ENCODE measurements at places on chromosomes 2 and 18.

GRCh38 chr18:35073186-35074105, 32.2 kb downstream of the MAPRE2 start:
- no peak for DNase-seq

DNA sequence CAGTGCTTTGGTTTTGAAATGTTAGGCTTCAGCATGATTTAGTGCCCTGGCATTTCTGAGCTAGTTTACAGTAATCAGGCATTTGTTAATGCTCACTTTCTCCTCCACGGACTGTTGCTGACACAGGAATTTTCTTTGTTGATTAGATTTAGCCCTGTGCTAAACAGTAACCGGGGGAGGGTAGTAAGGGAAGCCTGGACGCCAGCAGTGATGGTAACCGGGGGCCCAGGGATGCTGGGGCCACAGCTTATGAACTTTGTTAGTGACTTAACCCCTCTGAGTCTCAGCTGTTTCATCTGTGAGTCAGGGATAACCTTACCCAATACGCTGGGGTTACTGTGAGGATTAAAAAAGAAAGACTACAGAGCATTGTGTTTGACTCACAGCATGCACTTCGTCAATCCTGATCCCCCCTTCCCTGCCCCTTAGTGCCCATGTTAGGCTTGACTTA, 33.5 kb downstream of the KLHL29 start:
- DNase-seq: no peak

GRCh38 chr18:31250902-31251301, 67.1 kb upstream of the DSG1 start:
- DNase-seq: no peak

DNA sequence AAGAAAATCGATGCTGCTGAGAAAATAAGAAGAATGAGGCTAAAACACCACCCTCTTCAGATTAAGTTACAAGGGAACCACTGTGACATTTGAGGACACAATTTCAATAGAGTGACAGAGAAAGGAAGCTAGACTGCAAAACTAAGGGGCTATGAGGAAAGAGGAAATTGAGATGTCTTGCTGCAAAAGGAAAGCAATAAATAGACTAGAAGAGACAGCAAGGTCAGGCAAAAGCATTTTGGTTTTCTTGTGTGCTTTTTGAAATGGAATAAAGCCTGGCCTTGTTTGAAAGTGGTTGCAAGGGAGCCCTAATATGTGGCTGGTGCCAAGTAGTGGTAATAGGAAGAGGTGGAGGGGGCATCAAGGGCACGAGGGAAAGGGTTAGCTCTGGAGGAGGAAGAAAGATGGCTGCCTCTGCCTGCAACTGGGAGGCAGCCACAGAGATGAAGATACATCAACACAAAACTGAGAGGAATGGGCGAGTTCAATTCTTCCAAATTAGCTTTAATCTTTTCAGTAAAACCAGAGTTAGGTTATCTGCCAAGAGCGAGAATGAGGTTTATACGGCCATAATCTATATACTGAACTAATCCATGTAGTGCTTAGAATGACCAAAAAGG, 1.2 kb upstream of the MRO start:
- peak; percentile 28 for DNase-seq

DNA sequence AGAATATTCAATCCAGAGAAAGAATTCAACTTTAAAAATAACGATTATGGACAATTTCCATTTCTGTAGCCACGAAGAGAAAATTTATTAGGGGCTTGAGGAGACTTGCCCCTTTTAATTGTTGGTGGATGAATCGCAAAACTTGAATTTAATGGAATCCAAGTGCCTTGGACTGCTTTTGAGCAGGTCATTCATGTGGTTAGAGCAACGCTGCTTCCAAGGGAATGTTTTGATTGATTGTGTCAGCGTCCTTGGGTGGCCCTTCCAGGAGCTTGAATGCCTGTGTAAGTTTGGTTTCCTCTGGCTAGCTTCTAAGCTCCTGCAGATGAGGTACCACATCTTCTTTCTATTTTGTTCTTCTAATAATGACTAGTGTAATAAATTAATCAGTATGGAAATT, 213.4 kb downstream of the LTBP1 start:
- DNase-seq: no peak

DNA sequence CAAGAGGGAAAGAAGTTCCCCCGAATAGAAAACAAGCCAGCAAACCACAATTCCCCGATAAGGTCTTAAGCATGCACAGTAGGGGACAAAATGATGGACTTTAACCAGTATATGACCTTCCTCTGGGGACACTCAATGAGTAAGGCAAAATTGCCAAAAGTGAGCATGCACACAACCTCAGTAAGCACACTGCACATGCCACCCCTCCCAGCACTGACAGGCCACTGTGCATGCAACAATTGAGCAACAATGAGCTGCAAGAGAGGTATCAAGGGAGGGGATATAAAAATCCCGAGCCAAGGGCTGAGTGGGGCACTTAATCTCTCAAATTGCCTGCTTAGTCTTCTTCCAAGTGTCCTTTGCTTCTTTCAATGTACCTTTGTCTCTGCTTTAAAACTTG, 935.8 kb upstream of the SLC39A10 start:
- DNase-seq: no peak

DNA sequence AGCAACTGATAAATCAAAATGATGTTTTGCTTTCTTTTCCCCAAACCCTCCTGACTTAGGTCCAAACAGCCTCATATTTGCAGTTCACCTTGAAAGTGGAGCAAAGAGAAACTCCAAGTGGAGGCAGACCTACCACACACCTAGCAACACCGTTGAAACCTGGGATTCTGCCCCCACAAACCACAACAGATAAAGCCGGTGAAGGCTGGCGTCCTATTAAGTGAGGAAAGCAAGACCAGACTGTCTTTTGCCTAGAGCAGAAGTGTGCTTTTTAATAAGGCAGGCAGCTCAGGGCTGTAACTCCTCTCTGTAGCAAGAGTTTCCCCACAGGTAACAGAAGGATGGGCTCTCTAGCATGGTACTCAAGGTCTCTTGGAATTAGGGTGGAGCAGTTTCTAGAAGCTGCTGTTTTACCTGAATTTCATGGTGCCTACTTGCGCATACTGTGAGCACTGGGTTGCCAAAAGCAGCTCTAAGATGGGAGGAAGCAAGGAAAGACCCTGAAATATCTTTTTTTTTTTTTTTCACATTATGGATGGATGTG, 336.9 kb downstream of the BCL11A start:
- no peak for DNase-seq

DNA sequence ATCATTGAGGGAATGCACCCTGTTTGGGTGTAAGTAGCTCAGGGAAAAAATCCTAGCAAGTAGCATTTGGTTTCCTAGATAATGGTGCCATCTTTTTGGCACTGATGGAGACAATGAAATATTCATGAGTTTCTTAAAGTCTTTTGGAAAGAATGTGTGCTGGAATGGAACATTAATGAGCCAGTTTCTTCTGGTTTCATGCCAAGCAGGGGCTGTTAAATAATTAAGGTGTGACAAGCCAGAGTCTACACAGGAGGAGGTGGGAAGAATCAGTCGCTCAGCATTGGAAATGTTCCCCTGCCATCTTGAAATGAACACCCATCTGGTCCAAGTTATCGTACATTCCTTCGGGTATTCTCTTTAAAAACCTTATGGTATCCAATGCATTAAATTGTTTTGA, 457.3 kb downstream of the RIT2 start:
- DNase-seq: no peak

DNA sequence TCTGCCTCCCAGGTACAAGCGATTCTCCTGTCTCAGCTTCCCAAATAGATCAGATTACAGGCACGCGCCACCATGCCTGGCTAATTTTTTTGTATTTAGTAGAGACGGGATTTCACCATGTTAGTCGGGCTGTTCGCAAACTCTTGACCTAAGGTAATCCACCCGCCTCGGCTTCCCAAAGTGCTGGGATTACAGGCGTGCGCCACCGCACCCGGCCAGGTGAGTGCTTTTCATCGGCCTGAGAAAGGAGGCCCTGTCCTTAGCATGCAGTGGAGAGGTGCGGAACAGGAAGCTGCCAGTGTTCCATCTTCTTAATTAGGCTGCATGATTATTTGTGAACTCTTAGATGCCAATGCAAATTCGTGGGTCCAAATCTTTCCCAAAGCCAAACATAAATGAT, 125.7 kb upstream of the THSD7B start:
- no peak for DNase-seq

Measured in hematopoietic multipotent progenitor cell treated with erythropoietin and hydrocortisone succinate and interleukin-3 and kit ligand, for 6 days (in vitro differentiated cells).